ENCODE measurements at places on chromosomes 1 and 21.

DNA sequence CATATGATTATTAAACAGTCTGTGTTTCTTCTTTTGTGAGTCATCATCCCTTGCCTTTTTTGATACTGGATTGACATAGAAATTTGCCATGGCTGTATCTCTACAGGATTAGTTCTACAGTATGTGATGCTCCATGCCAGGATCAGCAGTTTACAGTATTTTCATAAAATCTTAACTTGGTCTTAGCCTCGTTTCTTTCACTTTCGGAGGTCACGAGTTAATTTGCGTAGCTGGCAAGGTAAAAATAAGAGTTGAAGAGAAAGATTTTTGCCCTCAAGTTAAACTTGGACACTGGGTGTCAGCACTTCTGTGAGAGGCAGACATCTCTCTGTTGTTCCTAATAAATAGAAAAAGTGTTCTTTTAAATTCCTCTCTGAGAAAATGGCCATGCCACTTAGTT lies 79.1 kb downstream of the CACNA1E start:
- no peak for DNase-seq
- no peak overlapping the region for H3K27ac ChIP-seq
- no peaks in the 10 kb centered on the region for H3K4me1 ChIP-seq
- no peaks in the 10 kb centered on the region for H3K36me3 ChIP-seq

- H3K4me3 ChIP-seq = no peak overlapping the region
- no peak for DNase-seq
- H3K27ac ChIP-seq = no peak overlapping the region
- H3K27me3 ChIP-seq = no peaks in the 10 kb centered on the region
- H3K36me3 ChIP-seq = peaks cover 8% of the 10 kb centered on the region
These were observed 9.6 kb upstream of the AMY2B start for GRCh38 chr1:103561643-103562395.

DNA sequence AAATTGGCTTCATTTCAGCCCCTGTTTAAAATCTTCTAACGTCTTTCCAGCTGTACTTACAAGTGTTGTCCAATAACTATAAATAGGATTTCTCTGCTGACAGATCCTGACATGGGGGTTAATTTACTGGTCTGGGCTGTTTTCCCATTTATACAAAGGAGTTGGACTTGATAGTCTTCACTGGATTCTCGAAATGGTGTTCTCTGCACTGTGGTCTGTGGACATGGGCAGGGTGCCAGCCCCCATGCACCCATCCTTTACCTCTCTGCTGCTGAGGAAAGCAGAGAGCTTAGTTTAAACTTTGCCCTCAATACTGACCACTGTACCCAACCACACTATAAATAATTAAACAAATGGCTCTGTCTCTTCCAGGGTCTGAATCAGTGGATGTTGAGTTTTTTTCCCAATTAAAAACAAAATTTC lies 5.2 kb downstream of the DIO1 start:
- no peaks in the 10 kb centered on the region for H3K36me3 ChIP-seq
- H3K27me3 ChIP-seq = peaks cover 7% of the 10 kb centered on the region
- DNase-seq = no peak
- no peak overlapping the region for H3K4me3 ChIP-seq

- H3K27me3 ChIP-seq = peaks cover 3% of the 10 kb centered on the region
- no peak overlapping the region for H3K4me3 ChIP-seq
- H3K27ac ChIP-seq = no peak overlapping the region
- peaks cover 5% of the 10 kb centered on the region for H3K36me3 ChIP-seq
- DNase-seq = no peak
- no peaks in the 10 kb centered on the region for H3K4me1 ChIP-seq
These were observed 240.5 kb downstream of the RPS6KC1 start for GRCh38 chr1:213291526-213291925.

GRCh38 chr1:41800311-41800829 lies 118.4 kb downstream of the HIVEP3 start:
- H3K27me3 ChIP-seq = no peaks in the 10 kb centered on the region
- peaks cover 5% of the 10 kb centered on the region for H3K36me3 ChIP-seq

- no peak for DNase-seq
- peaks cover 55% of the 10 kb centered on the region for H3K4me1 ChIP-seq
- no peak overlapping the region for H3K27ac ChIP-seq
- H3K27me3 ChIP-seq = no peaks in the 10 kb centered on the region
- H3K4me3 ChIP-seq = no peak overlapping the region
- peaks cover 30% of the 10 kb centered on the region for H3K36me3 ChIP-seq
These were observed 89.5 kb downstream of the RUNX1 start for GRCh38 chr21:34959607-34960006.

DNA sequence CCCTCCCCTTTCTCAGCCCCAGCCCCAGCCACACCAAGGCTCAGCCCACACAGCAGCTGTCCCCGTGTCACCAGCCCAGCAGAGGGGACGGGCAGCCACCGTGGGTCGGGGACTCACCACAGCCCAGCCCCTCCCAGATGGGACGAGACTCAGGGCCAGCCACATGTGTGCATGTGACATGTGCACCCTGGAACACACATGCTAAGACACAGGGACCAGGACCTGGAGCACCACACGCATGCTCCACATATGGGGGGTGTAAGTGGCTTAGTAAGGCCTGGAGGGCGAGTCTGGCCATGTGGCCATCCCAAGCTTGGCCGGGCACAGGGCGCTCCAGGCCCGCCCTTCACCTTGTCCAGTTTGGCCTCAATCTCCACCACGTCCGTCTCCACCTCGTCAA lies 4.0 kb downstream of the ACAP3 start:
- no peaks in the 10 kb centered on the region for H3K36me3 ChIP-seq
- H3K27ac ChIP-seq = no peak overlapping the region
- no peaks in the 10 kb centered on the region for H3K27me3 ChIP-seq
- no peak for DNase-seq

DNA sequence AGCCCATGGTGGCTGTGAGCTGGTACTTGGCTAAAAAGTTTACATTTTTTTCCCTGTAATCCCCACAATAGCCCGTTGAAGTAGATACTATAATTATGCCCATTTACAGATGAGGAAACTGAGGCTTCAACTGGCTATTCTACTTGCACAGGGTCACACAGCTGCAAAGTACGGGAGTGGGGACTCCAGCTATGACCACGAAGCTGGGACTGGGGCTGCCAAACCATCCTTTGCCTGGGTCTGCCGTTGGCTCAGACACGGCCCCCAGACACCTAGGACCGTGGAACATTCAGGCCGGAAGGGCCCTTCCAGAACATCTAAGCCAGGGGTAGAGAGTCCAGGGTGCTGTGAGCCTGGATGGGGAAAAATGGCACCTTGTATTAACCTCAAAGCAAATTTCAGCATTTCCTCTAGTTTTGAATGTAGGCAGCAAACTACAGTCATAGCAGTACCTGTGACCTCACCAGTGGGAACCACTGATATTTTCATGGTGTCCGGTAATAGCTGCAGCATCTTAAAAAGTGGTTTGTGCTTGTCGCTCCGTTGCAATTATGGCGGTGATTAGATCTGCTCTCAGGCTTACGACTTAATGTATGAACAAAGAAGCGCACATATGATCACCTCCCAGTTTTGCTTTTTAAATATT lies 4.3 kb downstream of the TP73 start:
- peak overlapping the region; percentile 19 for H3K4me3 ChIP-seq
- H3K27me3 ChIP-seq = peaks cover 60% of the 10 kb centered on the region
- H3K27ac ChIP-seq = peak overlapping the region; percentile 3
- no peak for DNase-seq
- H3K4me1 ChIP-seq = peaks cover 17% of the 10 kb centered on the region
- H3K36me3 ChIP-seq = no peaks in the 10 kb centered on the region

- peaks cover 9% of the 10 kb centered on the region for H3K27me3 ChIP-seq
- H3K4me1 ChIP-seq = no peaks in the 10 kb centered on the region
- no peaks in the 10 kb centered on the region for H3K36me3 ChIP-seq
These were observed 118.4 kb upstream of the NR5A2 start for GRCh38 chr1:199909137-199909536.

DNA sequence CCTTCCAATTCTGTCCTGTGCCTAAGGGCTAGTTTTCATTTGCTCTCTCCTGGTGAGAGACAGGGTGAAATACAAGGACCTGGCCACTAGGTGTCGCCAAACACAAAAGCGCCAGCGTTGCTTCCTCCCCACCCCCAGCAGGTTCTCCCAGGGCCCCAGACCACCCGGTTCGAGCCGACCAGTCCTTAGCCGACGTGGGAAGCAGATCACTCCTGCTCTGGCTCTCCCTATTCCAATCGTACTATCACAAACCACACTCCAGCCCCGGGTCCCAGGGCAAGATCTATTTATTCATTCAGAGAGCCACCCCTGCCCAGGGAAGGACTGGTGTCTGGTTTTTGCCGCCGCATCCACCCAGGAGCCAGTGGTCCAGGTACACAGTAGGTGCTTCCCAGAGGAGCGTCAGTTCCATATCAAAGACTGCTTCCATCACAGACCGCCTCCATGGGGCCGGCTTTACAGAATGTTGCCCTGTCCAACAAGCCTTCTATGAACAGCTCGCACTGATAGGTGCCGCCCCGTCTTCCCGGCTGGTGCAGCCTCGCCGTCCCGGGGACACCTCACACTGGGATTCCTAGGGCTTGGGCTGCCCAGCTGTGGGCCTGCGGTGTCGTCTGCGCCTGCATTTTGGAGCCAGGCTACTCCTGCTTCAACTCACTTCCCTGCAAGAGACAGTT lies 35.0 kb downstream of the CTNNBIP1 start:
- H3K4me3 ChIP-seq = no peak overlapping the region
- H3K4me1 ChIP-seq = peaks cover 4% of the 10 kb centered on the region
- peak; percentile 69 for DNase-seq
- no peaks in the 10 kb centered on the region for H3K36me3 ChIP-seq

DNA sequence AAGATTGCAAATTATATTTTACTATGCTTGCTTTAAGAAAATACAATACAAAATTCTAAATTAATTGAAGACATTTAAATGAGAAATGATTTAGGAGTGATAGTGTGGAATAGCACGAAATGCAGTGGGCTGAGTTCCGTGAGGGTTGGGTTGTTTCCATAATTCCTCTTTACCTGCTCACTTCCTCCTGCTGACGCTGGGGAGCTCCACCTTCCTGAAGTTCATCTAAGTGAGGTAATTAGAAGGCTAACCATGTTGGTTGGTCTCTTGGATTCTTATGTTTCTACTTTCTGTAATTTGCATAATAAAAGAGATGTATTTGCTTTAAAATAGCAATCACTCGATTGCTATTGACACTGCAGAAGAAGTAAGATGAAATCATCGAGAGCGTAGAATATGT lies 4.7 kb downstream of the OR14I1 start:
- H3K27ac ChIP-seq = no peak overlapping the region
- no peaks in the 10 kb centered on the region for H3K36me3 ChIP-seq
- no peaks in the 10 kb centered on the region for H3K4me1 ChIP-seq
- DNase-seq = no peak
- H3K4me3 ChIP-seq = no peak overlapping the region

DNA sequence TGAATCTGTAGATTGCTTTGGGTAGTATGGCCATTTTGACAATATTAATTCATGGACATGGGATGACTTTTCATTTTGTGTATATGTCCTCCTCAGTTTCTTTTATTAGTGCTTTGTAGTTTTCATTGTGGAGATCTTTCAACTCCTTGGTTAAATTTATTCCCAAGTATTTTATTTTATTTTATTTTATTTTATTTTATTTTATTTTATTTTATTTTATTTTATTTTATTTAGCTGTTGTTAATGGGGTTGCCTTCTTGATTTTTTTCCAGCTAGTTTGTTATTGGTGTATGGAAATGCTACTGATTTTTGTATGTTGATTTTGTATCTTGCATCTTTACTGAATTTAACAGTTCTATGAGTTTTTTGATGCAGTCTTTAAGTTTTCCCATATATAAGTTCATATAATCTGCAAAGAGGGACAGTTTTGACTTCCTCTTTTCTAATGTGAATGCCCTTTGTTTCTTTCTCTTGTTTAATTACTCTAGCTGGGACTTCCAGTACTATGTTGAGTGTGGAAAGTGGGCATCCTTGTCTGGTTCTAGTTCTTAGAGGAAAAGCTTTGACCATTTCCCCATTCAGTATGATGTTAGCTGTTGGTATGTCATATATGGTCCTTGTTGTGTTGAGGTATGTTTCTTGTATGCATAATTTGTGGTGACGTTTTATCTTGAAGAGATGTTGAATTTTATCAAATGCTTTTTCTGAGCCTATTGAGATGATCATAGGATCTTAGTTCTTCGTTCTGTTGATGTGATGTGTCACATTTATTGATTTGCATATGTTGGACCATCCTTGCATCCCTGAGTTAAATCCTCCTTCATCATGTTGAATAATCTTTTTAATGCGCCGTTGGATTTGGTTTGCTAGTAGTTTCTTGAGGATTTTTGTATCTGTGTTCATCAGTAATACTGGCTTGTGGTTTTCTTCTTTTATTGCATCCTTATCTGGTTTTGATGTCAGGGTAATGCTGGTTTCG lies 14.3 kb downstream of the CEPT1 start:
- no peaks in the 10 kb centered on the region for H3K27me3 ChIP-seq
- no peak overlapping the region for H3K27ac ChIP-seq
- no peak overlapping the region for H3K4me3 ChIP-seq
- peaks cover 57% of the 10 kb centered on the region for H3K4me1 ChIP-seq
- DNase-seq = no peak

DNA sequence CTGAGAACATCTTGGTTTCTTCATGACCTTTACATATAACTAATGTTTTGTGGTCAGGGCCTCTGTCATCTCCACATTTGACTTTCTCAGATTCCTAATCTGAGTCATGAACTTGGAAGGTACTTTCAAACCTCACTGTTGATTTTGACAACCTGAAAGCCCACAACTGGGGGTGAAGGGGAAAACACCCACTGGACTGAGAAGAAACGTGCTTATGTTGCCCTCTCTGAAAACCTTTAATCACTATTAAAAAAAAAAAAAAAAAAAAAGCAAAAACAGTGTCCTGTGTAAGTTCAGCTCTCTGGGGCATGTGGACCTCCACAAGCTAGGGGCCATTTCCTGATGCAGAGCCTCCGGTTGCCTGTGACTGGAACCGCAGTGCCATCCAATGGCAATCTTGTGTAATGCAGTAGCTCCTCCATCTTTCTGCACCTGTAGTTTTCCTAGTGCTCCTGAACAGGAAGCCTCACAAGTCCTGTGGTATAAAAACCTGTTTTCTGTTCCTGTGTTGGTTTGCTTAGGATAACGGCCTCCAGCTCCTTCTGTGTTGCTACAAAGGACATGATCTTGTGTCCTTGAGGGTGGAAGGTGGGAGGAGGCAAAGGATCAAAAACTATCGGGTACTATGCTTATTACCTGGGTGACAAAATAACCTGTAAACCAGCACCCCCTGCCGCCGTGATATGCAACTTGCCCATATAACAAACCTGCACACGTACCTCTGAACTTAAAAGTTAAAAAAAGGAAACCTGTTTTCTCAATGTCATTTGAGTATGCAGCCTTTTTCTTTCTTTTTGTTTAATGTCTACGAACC lies 124.5 kb downstream of the ZNF648 start:
- H3K4me1 ChIP-seq = peaks cover 5% of the 10 kb centered on the region
- H3K27me3 ChIP-seq = peaks cover 4% of the 10 kb centered on the region
- H3K27ac ChIP-seq = no peak overlapping the region
- no peak overlapping the region for H3K4me3 ChIP-seq
